Cerebellar cortex (tissue), 1 donor: ENCODE measurements at places on chromosomes 2 and 18.
A peak's percentile ranks its signal among the peaks of the same experiment; 100 is the strongest.

- DNase-seq = no peak
Observed at GRCh38 chr2:28619213-28620196, 123.6 kb downstream of the PLB1 start.

DNA sequence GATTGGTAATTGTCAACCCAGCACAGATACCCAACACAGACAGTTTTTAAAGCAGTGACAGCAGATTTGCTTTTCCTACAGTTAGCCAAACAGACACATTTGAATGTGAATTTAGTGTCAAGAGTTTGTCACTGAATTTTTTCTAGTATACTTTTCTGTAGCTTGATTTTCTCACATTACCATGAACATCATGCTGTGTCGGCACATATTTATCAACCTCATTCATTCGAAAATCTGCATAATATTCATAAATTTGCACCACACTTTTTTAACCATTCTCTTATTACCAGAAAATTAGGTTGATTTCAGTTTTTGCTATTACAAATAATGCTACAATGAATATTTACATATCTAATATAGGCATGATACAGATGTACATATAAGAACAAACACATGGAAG lies 27.0 kb upstream of the DSG3 start:
- no peak for DNase-seq

- no peak for DNase-seq
Observed at GRCh38 chr18:22913861-22914260, 19.3 kb upstream of the RBBP8 start.

DNA sequence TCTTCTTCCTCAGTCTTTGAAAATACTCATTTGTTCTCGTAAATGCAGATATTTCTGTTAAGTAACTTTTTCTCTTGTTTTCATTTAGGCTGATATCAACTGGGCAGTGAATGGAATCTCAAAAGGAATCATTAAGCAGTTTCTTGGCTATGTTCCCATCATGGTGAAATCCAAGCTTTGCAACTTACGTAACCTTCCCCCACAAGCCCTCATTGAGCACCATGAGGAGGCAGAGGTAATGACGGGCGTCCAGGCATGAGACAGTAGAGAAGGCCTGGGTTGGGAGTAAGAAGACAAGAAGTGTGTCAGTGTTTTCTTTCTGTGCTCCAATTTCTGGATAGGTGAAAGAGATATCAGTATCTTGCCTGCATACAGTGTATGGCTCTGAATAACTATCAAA lies 5.1 kb downstream of the POLR1B start:
- no peak for DNase-seq

DNA sequence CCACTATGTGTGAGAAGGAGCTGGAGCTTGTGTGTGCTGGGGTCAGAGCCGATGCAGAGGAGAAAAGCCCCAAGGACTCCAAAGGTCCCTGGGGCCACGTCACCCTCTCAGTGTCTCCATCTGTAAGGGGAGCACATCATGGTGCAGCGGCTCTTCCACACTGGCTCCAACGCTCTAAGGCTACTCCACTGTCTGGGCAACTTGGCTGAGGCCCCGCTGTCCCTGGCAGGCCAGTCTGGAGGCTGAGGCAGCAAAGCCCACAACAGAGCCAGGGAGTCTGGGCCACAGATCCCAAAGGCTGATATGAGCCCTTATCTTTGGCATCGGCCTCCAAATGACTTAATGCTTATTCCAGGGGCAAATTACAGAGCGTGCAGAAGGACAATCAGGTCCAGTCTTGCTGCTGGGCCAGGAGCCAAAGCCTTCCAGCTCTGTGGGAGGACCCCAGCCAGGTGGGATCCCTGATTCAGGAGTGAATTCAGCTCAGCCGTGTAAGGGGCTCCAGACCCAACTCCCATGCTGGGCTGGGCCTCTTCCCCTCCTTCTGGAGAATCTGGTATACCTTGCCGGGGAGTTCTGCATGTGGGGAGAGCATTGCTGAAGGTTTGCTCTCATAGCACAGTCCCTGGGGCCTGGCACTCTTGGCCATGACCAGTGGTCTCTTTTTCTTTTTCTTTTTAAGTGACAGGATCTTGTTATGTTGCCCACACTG lies 1.8 kb upstream of the DUSP2 start:
- DNase-seq = no peak

- DNase-seq = no peak
Observed at GRCh38 chr2:16346671-16347070, 319.0 kb downstream of the CYRIA start.

DNA sequence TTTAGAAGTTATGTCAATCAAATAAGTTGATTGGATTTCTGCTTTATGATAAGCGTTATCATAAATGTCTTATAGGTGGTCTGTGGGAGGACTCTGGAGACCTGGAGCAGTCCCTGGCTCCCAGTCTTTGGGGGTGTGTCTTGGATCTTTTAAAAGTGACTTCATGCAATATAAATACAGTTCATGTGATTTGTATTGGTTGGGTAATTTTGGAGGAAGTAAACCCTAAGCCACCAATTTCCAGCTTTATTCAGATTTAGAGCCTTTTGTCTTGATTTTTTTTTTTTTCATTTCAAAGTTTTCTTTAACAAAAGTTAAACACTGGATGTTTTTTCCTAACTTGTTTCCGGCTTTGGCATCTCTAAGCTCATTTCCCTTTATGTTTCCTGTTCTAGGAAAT lies 68.8 kb downstream of the MAP4K4 start:
- DNase-seq = no peak

GRCh38 chr2:79487399-79487798 lies 25.5 kb upstream of the CTNNA2 start:
- DNase-seq = no peak

DNA sequence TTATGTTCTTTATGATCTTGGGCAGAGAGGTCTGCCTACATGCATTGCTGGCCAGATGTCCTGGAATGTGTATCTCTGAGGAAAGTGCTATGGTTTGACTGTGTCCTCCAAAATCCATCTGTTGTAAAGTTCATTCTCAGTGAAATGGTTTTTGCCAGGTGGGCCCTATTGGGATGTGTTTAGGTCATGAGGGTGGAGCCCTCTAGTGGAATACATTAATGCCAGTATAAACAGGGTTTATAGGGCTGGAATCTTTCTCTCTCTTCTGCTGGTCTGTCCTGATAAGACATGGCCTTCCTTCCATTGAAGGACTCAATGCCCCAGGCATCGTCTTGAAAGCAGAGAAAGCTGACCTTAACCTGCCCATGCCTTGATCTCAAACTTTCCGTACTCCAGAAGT lies 258.5 kb downstream of the RPIA start:
- DNase-seq = no peak

DNA sequence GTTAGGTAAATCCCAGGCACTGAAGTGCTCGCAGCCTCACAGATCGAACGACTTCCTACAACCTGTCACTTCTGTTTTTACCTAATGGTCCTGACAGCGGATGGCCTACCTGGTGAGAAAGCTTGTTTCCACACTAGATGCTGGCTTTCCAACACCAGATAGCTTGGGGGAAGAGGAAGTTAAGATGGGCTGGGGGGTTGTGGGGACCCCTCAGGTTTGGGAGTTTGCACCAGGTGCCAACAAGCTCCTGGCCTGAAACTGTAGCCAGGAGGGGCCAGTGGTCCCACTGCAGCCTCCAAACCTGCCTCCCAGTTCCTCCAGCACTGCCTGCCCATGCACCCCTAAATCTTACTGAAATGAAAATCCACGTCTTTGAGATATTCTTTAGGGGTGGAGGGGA lies 3.9 kb downstream of the TMEM185B start:
- no peak for DNase-seq

DNA sequence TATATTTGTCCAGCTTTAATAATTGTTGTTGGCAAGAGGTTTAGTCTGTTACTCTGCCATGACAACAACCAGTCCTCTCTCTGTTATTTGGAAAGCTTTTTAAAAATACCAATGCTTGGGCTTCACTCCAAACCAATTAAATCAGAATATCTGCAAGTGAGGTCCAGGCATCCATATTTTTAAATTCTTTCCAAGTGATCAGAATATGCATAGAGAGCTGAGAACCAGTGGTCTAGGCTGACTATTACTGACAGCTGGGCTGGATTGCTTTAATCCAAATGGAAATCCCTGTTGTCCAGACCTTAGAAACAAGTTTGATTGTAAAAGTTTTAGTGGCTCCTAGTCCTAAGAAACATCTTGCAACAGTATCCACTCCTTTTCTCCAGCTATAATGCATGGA lies 1059.7 kb upstream of the ACVR2A start:
- no peak for DNase-seq

DNA sequence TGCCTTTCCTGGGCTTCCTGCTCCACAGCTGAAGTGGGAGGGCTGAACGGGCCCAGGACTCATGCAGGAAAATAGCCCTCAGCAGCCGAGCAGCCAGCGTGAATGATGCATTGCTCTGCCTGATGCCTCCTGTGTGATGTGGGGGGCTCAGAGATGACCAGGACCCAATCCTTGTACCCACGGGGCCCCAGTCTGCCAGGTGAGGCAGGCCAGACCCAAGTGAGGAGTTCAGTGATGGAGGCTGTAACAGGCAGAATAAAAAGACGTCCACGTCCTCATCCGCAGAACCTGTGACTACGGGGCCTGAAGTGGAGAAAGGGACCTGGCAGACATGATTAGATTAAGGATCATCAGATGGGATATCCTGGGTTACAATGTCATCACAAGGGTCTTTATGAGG lies 194.9 kb upstream of the HDAC4 start:
- no peak for DNase-seq

GRCh38 chr2:215311625-215312396 lies at the start of gene ATIC:
ATIC (plus strand) TSS chr2:215312059; CDS start chr2:215312143, 84 bp downstream.
- peak; percentile 86 for DNase-seq

DNA sequence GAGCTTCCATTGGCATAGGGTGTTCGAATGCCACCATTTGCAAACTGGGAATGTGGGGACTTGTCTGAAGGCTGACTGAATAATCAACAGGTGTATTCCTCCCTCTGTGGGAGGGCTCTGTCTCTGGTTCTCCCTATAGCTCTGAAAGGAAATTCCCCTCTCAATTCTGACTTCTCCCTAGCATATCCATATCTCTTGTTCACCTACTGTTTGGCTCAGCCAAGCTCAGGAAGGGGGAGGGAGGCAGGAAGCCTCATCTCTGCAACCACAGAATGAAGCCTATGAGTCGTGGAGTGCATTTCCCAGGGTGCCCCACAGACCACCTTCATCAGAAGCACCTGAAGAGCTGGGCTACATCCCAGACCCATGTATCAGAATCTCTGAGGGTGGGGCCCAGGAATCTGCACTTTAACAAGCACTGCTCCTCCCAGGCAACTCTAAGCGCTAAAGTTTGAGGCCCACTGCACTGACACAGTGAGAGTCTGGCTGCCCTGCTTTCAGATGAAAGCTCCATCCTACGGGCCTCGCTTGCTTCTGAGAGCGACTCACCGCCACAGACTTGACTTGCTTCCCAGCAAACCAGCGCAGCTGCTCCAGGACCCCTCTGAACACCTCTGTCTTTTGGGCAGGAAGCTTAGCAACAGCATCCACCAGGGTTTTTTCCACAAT lies 32.0 kb downstream of the XDH start:
- DNase-seq = no peak

DNA sequence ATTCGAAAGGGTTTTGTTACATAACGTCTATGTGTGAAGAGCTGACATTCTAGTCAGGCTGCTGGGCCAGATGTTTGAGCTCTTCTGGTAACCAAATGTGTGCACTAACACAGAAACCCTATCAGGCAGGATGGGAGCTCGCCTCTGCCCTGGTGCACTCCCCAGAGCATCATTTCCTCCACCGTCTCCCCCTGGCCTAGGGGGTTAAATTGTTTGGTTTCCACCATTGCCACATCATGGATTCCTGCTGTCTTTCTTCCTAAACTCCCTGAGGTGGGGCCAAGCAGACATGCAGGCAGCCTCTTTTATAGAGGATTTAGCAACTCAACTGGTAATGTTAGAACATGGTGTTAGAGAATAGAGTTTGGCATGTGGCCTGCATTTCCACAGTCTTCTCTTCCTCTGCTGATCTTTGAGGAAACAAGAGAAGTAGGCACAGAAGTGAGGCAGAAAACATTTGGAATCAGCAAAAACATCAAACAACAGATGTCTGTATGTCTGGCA lies 87.3 kb downstream of the ANTXR1 start:
- no peak for DNase-seq

GRCh38 chr18:47582093-47582492 lies 330.6 kb upstream of the SKOR2 start:
- DNase-seq = no peak

DNA sequence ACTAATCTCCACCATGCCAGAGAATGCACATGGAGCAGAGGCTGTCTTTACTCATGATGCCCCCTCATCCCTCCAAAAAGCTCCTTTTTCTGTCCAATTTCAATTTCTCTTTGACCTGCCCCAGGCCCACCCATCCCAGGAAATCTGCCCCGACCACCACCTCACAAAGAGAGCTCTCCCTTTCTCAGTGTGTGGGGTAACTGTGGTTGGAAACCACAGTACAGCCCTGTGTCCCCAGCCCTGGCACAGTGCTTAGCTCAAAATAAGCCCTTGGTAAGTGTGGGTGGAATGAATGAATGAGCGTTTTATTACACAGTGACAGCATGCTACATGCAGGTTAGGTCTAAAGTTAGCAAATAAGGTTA lies 43.7 kb upstream of the CAB39 start:
- no peak for DNase-seq

DNA sequence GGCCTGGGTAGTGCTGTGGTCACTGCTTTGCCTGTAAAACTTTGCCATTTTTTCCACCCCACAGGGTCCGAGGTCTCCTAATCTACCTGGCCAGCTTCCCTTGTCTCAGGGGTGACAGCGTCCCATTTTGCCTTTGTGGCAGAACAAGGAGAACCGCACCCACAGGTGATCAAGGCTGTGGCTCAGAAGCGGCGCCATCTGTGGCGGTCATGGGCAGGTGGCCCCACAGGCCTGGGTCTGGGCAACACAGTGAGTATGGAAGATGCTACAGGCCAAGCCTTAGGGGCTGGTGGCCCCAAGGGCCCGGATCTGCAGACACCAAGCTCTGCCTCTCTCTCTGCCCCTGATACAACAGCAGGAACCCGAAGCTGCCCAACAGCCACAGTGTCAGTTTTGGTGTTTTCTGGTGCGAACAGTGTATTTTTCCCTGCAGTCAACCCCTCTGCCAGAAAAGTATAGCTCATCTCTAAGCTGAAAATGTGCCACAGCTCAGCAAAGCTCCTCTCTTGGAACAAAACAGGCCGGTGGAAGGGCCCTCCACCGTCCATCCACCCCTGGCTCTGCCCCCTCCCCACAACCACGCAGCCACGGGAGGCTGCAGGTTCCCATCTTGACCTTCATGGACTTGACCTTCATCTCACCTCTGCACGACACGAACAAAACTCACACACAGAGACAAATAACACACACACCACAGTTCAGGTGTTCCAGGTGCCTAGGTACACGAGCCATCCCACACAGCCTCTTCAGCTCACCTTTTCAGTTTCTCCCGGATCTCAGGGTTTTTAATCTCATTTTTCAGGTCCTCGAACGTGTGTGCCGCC lies 96.7 kb downstream of the PXDN start:
- DNase-seq = no peak

GRCh38 chr2:72981536-72981935 lies 64.2 kb downstream of the EMX1 start:
- no peak for DNase-seq

GRCh38 chr2:187475499-187476248 lies 27.6 kb upstream of the CALCRL start:
- no peak for DNase-seq

DNA sequence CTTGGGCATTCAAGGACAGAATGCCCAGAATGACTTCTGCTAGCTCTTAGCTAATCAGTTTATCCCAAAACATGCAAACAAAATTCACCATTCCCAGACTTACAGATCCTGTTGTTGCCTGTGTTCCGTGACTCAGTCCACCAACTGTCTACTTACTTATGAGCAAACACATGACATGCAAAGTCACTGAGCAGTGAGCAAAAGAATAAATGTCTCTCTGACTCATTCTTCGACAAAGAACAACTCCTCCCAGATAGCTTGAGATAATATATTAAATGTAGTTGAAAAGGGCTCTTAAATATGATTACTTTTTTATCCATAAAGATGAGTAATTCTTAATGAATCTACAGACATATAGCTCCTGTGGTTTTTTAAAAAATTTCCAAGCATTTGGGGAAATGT lies 9.0 kb upstream of the CREG2 start:
- DNase-seq = no peak
